ENCODE measurements at places on chromosomes 13 and 19.
A peak's percentile ranks its signal among the peaks of the same experiment; 100 is the strongest.

DNA sequence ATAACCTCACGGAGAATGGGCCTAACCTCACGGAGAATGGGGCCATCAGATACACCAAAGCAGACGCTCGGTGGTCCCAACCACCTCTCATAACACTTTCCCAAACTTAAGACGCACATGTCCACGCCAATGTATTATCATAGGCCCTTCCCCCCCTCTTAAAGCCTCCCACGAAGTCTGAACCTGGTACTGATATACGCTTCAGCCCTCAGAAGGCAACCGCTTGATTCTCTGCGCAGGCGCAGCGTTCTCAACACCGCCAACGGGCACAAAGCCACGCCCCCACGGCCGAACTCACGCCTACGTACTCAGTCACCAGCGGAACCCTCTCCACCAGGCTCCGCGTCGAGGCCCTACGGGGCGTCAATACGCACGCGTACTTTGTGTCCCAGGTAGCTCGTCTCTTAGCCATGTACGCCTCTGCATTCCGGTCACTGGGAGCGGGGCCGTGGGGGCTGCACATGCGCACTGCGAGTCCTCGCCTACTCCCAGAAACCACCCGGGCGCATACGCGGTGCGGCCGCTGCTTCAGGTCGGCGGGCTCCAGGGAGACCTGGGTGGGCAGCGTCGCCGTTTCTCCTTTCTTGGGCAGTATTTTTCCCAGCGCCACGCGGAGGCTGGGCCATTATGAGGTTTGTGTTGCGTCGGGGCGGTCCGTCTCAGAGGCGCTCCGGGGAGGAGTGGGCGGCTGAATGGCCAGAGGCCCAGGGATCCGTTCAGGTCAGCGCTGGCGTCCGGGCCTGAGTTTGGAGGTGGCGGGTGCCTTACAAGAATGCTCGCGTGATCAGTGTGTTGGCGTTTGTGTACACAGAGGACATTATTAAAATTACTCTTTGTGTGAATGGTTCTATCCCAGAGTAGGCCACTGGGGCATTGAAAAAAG, 25.3 kb downstream of the ZNF582 start:
- DNase-seq: peak; percentile 59

GRCh38 chr13:42355092-42355485, 83.1 kb downstream of the AKAP11 start:
- peak; percentile 19 for DNase-seq

DNA sequence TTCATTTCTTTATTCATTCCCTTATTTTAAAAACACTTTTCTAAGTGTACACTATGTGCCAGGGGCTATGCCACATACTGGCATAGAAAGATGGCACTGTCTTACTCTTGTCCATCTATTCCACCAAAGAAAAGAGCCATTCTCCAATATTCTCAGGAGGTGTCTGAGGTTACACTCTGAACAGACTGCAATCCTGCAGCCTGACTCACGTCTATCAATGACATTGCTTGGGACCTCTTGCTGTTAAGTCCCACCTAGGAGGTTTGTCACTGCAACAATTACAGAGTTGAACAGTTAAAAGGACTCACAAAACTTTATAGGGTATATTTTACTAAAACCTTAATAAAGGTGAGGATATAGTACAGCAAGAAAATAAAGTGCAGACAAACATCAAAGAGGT, 512.9 kb upstream of the HTR2A start:
- DNase-seq: no peak

- no peak for DNase-seq
Observed at GRCh38 chr19:35932291-35932936, 3.8 kb upstream of the LRFN3 start.
